ENCODE measurements at places on chromosomes 13 and 19.

DNA sequence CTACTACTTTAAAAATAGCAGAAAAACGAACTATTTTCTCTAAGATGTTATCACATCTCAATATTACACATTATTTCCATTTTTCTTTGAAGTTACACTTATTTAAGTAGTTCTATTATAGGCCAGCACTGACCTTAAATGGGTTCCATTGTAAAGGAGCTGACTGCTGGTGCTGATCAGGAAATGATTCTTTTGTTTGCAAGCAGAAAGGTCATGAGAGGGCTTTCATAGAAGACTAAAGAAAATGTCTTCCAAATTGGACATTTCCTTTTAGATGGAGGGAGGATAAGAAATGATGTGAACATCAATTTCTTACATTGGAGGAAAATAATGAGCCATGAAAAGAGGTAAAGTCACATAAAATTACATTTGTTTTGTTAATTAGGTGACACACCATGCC, 96.2 kb downstream of the SUCLA2 start:
- no peak for DNase-seq

- no peak for DNase-seq
These were observed 31.5 kb upstream of the TPT1 start for GRCh38 chr13:45372189-45373161.

- no peak for DNase-seq
These were observed 30.5 kb downstream of the DNM2 start for GRCh38 chr19:10748195-10748926.

DNA sequence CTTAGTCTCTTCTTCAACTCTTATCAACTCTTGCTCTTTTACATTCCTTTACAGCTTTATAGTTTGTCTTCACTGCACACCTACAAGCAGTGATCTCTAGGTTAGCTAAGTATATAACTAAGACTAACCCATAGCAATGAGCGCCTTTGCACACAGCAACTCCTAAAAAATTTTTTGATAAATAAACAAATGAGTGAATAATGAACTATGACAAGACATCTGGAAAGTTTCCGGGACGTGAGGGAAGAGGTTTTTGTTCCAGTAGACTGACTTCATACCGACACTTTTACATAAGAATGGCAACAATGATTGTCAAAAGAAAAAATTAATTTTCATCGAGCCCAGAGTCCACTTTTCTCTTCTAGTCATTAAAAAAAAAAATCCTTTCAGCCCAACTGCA, 98.3 kb downstream of the ELF1 start:
- no peak for DNase-seq

GRCh38 chr13:111143865-111144540, 28.9 kb downstream of the ARHGEF7 start:
- DNase-seq = no peak

GRCh38 chr19:1862424-1863327, 703 bp downstream of the KLF16 start:
- DNase-seq = peak; percentile 75

DNA sequence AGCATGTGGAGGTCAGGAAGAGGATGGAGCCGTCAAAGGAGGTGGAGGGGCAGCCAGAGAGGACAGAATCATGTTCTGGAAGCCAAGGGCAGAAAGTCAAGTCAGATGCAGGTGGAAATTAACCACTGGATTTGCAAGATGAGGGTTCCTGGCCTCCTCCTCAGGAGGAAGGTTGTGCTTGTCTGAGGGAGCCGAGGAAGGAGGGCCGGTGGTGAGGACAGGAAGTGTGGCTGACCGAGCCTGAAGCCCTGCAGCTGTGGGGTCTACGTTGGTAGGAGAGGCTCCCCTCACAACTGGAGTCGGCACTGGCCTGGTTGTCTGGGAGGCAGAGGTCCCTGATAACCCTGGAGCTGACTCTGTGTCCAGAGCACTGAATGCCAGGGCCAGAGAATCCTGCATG, 15.4 kb upstream of the DHDH start:
- no peak for DNase-seq
